ENCODE measurements at places on chromosomes 5 and 9. TPM values are rescaled to one million over a fixed set of nuclear protein-coding genes. Genes with fewer than 3 reads are reported as not detected.

- no peak for DNase-seq
Observed at GRCh38 chr5:96595300-96596090, 66.7 kb upstream of the CAST start.

The PCDHGB4 gene
- 3.8 TPM for total RNA-seq

DNA sequence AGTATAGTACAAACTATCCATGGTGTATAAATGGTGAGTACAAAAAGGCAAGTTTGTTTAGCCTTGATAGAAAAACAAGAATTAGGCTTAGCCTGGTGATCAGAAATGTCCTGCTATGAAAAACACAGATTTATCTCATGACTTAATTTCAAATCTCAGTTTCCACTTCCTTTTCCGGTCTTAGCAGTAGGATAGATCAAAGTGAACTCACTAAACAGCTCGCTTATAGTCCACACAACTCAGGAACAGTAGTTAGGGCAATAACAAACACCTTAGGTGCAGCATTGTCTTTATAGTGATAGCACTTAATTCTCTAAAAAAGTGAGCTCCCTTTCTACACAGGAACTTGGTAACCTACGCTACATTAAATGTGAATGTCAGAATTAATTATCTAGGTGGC lies 11.4 kb downstream of the GOLGA1 start:
- no peak for DNase-seq

DNA sequence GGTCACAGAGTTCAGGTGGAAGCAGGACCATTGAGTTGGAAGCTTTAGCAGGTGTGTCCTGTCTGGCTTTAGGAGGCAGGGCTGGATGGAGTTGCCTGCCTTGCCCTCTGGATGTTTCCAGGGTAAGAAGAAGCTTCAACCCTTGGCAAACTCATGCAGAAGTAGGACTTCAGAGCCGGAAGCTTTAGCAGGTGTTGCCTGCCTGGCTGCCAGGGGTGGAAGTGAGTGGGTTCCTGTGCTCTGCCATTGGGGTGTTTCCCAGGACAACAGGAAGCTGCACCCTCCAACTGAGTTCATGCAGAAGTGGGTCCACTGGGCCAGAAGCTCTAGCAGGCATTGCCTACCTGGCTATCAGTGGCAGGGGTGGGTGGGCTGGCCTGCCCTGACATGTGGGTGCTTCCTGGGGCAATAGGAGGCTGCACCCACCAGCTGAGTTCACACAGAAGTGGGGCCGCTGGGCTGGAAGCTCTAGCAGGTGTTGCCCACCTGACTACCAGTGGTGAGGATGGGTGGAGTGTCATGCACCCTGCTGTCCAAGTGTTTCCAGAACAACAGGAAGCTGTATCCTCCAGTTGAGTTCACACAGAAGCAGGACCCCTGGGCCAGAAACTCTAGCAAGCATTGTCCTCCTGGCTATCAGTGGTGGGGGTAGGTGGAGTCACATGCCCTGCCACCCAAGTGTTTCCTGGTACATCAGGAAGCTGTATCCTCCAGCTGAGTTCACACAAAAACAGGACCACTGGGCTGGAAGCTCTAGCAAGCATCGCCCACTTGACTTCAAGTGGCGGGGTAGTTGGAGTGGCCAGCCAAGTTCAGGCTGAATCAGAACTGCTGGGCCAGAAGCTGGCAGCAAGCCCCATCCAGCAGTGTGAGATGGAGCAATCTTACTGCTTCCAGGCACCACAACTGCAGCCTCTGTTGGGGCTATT lies 24.6 kb downstream of the LOX start:
- DNase-seq: peak; percentile 65

- DNase-seq: no peak
Observed at GRCh38 chr9:120888626-120889025, 11.6 kb upstream of the PHF19 start.

The DDX41 gene
- 91.8 TPM for total RNA-seq

GRCh38 chr5:93708442-93708841 lies 33.0 kb downstream of the POU5F2 start:
- no peak for DNase-seq

DNA sequence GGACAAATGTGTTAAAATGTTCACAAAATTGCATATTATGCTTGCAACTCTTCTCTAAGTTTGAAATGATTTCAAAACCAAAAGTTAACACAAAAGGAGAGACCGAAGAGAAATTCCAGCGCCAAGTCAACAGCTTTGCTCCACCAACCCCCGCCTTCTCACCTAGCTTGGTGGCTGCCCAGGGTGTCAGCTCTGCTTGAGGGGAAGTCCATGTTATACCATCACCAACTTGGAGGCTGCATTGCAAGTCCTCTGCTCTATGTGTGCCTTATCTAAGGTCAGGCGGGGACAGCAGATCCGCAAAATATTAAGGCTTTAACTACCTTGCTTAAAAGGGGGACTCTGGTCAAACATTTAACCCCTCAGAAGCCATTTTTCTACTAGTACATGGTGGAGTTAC lies 14.6 kb downstream of the CCNJL start:
- no peak for DNase-seq

GRCh38 chr5:92364986-92365550 lies 982.0 kb upstream of the ARRDC3 start:
- DNase-seq: no peak

The KIF24 gene
- total RNA-seq: 0.52 TPM

DNA sequence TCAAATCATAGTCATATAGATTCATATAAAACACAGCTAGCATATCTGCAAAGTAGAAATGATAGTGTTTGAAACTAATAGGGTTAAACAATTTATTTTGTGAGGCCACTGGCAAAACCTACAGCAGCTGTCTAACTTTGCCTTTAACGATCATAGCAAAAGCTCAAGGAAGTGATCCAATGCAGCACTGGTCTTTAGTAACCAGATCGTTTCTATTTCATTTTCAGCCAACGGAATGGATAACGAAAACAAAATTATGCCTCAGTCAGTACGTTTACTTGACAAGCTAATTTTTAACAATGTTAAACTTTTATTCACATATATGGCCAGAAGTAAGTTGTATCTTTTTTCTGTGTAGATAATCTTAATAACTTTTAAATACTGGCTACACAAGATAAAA lies 17.7 kb downstream of the MLLT3 start:
- DNase-seq: no peak

DNA sequence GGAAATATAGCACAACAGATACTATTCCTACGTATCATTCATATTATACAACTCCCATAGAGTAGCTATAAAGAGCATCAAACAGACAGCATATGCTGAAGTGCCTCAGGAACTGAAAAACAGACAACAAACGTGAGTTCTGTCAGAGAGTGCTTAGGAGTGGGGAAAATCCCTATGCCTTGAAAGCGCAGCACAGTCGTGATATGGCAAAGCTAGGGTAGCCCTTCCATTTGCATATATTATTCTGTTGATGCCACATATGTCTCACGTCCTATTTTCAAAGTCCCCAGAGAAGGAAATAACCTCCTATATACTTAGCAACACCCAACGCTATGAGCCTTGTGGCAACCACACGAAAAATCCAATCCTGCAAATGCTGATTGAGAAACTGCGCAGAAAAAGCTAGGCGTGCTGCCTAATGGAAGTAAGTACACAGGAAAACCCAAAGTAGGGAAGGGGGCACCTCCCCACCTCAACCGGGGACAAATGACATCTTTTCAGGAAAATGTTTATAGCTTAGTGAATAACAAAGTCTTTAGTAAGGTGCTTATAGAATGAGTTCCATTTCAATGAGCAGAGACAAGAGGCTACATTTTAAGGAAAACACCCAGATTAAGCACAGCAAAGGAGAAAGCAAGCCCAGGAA lies 105.1 kb downstream of the MED10 start:
- DNase-seq: no peak

DNA sequence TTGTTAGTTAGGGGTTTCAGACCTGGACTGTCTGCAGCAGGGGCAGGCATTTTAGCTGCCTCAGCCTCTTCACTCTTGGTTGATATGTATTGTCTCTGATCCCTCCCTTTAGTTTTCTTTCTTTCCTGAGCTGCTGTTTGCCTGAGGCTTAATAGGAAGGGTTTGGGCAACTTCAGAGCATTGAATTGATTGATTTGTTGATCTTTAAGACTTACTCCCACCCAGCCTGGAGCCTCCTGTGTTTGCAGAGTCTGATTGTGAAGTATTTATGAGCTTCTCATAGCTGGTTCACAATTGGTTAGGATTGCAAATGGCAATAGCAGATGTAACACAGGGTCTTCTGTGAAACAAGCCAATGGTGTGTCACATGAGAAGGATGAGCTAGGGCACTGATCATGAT lies 671.8 kb upstream of the SEMA6A start:
- DNase-seq: no peak

The SLC6A7 gene
- total RNA-seq: not detected

The LCN15 gene
- total RNA-seq: not detected

DNA sequence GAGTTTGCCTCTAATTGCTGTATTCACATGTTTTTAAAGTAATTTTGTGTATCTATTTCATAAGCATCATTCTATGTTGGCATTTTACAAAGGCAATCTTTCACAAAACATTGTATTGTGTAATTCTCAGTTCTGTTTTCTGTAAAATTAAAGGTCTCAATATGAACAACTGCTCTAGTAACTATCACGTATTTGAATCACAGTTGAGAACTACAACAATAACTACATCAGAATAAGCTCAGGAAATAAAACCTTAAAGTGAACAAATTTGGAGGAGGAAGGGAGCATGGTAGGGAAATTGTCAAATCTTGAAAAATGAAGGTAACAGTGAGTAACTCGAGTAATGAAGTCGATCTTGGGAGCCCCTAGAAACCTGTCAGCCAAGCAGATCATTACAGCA lies 22.5 kb upstream of the CAMK4 start:
- no peak for DNase-seq

The ROR2 gene
- total RNA-seq: 8.4 TPM

The GALNT12 gene
- 3.2 TPM for total RNA-seq

GRCh38 chr9:83059417-83059816 lies 3.5 kb downstream of the RASEF start:
- no peak for DNase-seq

- no peak for DNase-seq
Observed at GRCh38 chr5:122499585-122499984, 187.5 kb downstream of the SNCAIP start.

GRCh38 chr5:96070622-96071225 lies 109.1 kb upstream of the ELL2 start:
- no peak for DNase-seq

- no peak for DNase-seq
Observed at GRCh38 chr5:115578657-115579056, 23.6 kb downstream of the TICAM2 start.

GRCh38 chr9:37336150-37336549 lies 86.3 kb upstream of the GRHPR start:
- DNase-seq: no peak

GRCh38 chr5:45060724-45061123 lies 252.0 kb downstream of the MRPS30 start:
- DNase-seq: no peak

DNA sequence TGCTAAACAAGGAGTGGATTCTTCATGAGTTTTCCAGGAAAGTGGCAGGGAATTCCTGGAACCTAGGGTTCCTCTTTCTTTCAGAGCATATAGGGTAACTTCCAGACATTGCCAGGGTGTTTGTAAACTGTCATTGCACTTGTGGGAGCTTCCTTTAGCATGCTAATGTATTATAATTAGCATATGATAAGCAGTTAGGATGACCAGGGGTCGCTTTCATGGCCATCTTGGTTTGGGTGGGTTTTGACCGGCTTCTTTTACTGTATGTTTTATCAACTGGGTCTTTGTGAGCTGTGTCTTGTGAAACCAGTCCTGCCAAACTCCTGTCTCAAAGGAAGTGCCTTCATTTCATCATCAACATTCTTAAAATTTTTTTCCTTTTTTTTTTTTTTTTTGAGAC lies 11.9 kb upstream of the MELK start:
- no peak for DNase-seq

DNA sequence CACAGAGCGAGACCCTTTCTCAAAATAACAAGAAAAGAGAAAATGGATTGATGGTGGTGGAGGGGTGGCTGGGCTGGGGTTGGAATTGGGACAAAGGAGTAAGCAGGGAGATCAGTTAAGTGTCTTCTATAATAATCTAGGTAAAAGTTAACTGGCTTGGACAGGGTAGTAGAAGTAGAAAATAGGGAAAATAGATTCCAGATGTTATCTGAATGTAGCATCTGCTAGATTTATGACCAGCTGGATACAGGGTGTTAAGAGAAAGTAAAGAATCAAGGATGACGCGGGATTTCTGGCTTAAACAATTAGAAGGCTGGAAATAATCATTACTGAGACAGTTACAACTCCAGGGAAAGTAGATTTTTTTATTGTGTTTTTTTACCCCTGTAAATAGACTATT lies 13.0 kb downstream of the PPP6C start:
- DNase-seq: no peak

GRCh38 chr5:75366787-75367186 lies 29.8 kb downstream of the HMGCR start:
- DNase-seq: no peak

The EGFL7 gene
- total RNA-seq: 132 TPM

The GGTA1 gene
- 39.3 TPM for total RNA-seq

GRCh38 chr5:53151713-53152458 lies 42.3 kb upstream of the MOCS2 start:
- no peak for DNase-seq

DNA sequence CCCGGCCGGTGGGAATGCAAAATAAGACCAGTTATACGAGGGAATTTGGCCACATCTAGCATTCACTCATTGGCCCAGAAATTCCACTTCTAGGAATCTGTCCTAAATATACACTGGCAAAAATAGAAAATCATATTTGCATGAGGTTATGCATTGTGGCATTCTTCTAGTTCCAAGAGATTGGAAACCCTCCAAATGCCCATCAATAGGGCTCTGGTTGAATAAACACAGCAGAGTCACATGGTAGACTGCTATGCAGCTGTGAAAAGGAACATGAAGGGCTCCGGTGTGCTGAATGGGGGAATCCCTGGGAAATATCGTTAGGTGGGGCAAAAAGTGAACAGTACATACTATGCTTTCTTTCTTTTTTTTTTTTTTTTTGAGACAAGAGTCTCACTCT lies 36.8 kb downstream of the PTGES start:
- no peak for DNase-seq

GRCh38 chr9:95399261-95399660 lies 81.8 kb upstream of the FANCC start:
- no peak for DNase-seq

- no peak for DNase-seq
Observed at GRCh38 chr5:130727830-130728229, 437.2 kb downstream of the HINT1 start.

GRCh38 chr5:122749886-122750285 lies 25.0 kb upstream of the SNX2 start:
- DNase-seq: no peak

- no peak for DNase-seq
Observed at GRCh38 chr5:120137582-120137981, 326.5 kb upstream of the PRR16 start.

GRCh38 chr5:31614151-31615020 lies 24.5 kb upstream of the PDZD2 start:
- no peak for DNase-seq

DNA sequence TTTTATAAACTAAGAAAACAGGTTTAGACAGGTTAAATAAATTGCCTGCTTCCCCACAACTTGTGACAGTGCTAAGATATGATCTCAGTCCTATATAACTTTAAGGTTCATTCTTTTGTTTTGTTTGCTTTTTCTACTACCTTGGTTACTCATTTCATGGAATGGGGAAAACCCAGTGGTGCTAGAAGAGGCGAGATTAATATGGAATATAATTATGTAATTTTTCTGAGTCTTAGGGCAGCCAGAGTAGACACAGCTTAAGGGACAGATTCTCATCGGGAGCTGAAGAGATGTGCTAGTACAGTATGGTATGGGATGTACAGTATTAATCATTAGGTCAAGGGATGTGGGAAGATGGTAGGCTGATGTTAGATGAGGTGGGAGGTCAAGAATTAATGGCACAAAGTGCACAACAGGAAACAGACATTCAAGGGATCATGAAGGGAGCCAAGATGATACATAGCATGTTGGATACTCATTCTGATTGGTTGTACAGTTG lies 6.2 kb downstream of the TRIM32 start:
- no peak for DNase-seq

The HAND1 gene
- not detected for total RNA-seq
